ENCODE measurements at places on chromosomes 4 and X. TPM values are rescaled to one million over a fixed set of nuclear protein-coding genes. Genes with fewer than 3 reads are reported as not detected.

The ANXA3 gene
- 1,826 TPM for total RNA-seq

The GUCY2F gene
- total RNA-seq = not detected

The MBNL3 gene
- total RNA-seq = 10.2 TPM

The TRO gene
- total RNA-seq = 0.14 TPM

The MAGIX gene
- 2.7 TPM for total RNA-seq

The ERVMER34-1 gene
- 9.0 TPM for total RNA-seq

Data from nasal cavity respiratory epithelium epithelial cell of viscerocranial mucosa (primary cell).